Fibroblast of lung (primary cell): ENCODE measurements at places on chromosomes 5 and 9. TPM values are rescaled to one million over a fixed set of nuclear protein-coding genes. Genes with fewer than 3 reads are reported as not detected.
A peak's percentile ranks its signal among the peaks of the same experiment; 100 is the strongest.

Gene SEMA6A
- 0.17 and 0.26 TPM in 2 replicates for total RNA-seq

Gene KIF12
- not detected in 2 replicates for total RNA-seq

Gene TTLL11
- 3.9 and 4.8 TPM in 2 replicates for total RNA-seq

Gene NCS1
- 37.5 and 52.0 TPM in 2 replicates for total RNA-seq

DNA sequence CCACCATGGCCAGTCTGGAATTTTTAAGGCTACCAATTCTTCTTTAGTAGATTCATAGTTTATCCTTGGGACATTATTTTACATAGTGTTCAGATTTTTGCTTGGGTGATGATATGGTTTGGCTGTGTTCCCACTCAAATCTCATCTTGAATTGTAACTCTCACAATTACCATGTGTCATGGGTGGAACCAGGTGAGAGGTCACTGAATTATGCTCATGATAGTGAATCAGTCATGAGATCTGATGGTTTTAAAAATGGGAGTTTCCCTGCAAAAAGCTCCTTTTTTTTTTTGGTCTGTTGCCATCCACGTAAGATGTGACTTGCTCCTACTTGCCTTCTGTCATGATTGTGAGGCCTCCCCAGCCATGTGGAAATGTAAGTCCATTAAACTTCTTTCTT is 163.9 kb downstream of the GABRG2 start:
- no peaks in the 10 kb centered on the region for H3K27me3 ChIP-seq
- DNase-seq: no peak
- no peak overlapping the region for H3K27ac ChIP-seq

GRCh38 chr5:139592289-139592688 is 31.1 kb downstream of the UBE2D2 start:
- no peak for DNase-seq
- no peak overlapping the region for H3K27ac ChIP-seq
- no peaks in the 10 kb centered on the region for H3K27me3 ChIP-seq
- no peak overlapping the region for H3K4me3 ChIP-seq
- peaks cover 7% of the 10 kb centered on the region for H3K4me1 ChIP-seq

DNA sequence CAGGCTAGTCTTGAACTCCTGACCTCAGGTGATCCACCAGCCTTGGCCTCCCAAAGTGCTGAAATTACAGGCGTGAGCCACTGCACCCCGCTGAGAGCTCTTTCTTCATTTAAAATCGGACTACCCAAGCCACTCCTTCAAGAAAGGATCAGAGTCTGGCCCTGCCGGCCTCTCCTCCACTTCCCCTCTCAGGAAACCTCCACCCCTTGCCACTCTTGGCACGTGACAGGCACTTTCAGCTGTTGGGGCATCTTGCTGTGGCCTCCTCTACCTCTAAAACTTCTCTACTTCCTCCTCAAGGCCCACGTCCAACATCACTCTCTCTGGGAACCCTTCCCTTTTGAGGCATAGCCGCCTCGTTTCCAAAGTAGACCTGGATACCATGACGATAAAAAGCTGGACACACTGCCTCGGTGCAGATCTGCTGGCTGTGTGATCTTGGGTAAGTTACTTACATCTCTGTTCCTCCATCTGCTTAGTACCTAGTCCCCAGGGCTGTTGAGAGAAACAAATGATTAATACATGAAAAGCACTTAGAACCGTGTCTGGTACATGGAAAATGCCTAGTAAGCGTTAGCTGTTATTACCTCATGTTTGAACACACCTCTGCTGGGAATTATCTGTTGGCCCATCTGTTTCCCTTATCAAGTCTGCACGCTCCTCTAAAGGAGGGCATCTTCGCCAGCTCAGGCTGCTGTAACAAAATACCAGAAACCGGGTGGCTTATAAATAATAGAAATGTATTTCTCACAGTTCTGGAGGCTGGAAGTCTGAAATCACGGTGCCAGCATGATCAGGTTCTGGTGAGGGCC is 55.3 kb downstream of the SMIM23 start:
- H3K4me1 ChIP-seq: no peaks in the 10 kb centered on the region
- no peak overlapping the region for H3K27ac ChIP-seq
- H3K4me3 ChIP-seq: no peak overlapping the region
- no peak for DNase-seq

DNA sequence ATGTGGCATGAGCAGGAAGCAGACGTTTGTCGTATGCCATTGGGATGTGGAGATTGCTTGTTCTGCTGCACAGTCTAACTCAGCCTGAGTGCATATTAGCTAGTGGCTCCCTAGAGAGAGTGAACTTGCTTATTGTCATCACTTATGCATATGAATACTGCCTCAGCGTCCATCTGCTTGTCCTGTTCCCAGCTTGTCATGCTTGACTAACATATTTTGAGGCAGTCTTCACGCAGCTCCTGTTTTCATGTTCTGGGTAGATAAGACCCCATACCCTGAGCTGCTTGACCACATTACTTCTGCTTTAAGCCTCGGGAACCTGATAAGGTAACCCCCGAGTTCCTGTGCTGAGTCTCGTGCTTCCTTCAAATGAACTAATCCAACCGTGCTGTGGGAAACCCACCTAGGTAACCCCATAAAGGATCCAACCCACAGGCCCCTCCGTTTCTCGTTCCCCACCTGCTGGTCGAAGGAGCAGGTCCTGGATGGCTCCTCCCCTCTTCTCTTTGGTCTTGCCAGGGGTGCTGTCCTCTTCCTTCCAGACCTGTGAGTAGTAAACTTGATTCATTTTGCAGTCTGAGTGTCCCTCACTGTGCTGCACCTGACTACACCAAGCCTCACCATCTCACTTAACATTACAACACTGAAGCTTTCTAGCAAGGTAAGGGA is 25.0 kb downstream of the ANKRD33B start:
- H3K27ac ChIP-seq: no peak overlapping the region
- DNase-seq: no peak
- H3K27me3 ChIP-seq: no peaks in the 10 kb centered on the region
- H3K4me3 ChIP-seq: no peak overlapping the region
- no peaks in the 10 kb centered on the region for H3K4me1 ChIP-seq

GRCh38 chr9:90873422-90873821 is 71.8 kb downstream of the SYK start:
- no peaks in the 10 kb centered on the region for H3K27me3 ChIP-seq
- H3K4me3 ChIP-seq: no peak overlapping the region
- no peaks in the 10 kb centered on the region for H3K4me1 ChIP-seq
- no peak overlapping the region for H3K27ac ChIP-seq

DNA sequence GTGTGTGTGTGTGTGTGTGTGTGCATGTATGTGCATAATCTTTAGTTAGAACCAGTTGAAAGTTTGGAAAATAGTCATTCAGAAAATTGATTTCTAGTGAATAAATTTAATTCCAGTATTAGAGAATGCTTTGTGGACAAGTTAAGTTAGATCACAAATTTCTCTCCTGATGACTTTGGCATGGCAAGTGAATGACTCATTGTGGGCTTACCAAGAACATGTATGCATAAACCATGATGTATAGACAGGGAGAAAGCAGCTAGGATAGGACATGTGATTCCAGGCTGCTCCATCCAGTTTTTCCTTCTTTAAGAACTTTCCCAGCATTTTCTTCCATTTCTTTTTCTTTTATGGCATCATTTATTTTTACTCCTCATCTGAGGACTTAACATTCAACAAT is 85.7 kb upstream of the SGCD start:
- no peaks in the 10 kb centered on the region for H3K4me1 ChIP-seq
- no peak overlapping the region for H3K27ac ChIP-seq
- no peaks in the 10 kb centered on the region for H3K27me3 ChIP-seq
- DNase-seq: peak; percentile 5
- H3K36me3 ChIP-seq: no peaks in the 10 kb centered on the region

GRCh38 chr9:136693490-136694162 is 6.4 kb upstream of the AGPAT2 start:
- H3K4me3 ChIP-seq: no peak overlapping the region
- no peaks in the 10 kb centered on the region for H3K36me3 ChIP-seq
- no peaks in the 10 kb centered on the region for H3K27me3 ChIP-seq
- peak; percentile 46 for DNase-seq
- no peaks in the 10 kb centered on the region for H3K4me1 ChIP-seq

GRCh38 chr5:77170-77501 is 14.8 kb upstream of the PLEKHG4B start:
- H3K4me3 ChIP-seq: no peak overlapping the region
- H3K27me3 ChIP-seq: peaks cover 18% of the 10 kb centered on the region
- no peaks in the 10 kb centered on the region for H3K4me1 ChIP-seq

DNA sequence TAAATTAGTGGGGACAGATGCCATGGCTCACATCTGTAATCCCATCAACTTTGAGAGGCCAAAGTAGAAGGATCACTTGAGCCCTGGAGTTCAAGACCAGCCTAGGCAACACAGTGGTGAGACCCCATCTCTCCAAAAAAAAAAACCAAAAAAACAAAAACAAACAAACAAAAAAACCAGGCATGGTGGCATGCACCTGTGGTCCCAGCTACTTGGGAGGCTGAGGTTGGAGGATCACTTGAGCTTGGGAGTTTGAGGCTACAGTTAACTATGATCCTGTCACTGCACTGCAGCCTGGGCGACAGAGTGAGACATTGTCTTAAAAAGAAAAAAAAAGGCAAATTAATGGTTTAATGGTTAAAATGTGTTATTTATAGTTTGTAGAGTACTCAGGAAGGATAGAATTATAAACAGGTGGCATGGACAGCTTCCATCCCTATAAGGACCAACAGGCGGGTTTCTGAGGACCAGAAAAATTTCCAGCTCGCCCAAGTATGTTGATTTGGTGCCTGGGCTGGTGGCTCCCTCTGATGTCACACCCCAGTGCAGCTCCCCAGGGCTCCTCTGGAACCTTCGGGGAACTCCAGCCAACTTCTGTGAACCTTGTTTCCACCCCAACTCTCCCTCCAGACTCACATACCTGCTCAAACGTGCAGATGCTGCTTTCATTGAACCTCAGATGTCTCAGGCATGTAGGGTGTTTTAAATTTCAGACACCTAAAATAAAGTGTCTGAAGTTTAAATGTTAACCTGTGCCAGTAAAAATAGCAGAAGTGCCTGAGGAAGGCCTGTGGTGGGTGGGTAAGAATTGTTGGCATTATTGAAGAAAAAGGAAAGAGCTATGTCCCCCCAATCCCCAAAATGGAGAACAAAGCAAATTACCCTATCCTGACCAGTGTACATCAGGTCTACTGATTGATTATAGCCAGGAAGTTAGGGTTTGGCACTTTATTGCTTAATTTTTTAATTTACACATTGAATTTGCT is 69.0 kb downstream of the TRIO start:
- no peaks in the 10 kb centered on the region for H3K27me3 ChIP-seq
- H3K27ac ChIP-seq: no peak overlapping the region
- peaks cover 33% of the 10 kb centered on the region for H3K4me1 ChIP-seq
- DNase-seq: no peak

- H3K36me3 ChIP-seq: no peaks in the 10 kb centered on the region
- no peaks in the 10 kb centered on the region for H3K4me1 ChIP-seq
- no peaks in the 10 kb centered on the region for H3K27me3 ChIP-seq
- H3K4me3 ChIP-seq: no peak overlapping the region
- no peak for DNase-seq
These were observed 74.8 kb upstream of the PIK3R1 start for GRCh38 chr5:68140763-68141162.

DNA sequence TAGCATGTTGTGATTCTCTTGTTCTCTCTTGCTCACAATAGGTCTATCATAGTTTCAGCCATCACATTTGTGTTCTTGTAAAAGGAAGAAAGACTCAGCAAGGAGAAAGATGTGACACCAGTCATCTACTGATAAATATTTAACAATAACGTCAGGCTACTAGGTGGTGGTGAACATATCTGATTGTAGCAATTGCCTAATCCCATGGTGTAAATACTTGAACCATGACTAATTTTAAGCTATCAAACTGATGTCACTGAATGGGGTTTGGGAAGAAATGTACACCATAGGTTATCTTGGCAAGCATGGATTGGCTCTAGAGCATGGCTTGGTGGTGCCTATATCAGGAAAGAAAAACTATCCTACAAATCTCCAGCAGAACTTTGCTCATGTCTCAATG is 16.6 kb downstream of the DMRTA1 start:
- H3K27me3 ChIP-seq: no peaks in the 10 kb centered on the region
- H3K27ac ChIP-seq: no peak overlapping the region
- no peaks in the 10 kb centered on the region for H3K4me1 ChIP-seq
- no peak overlapping the region for H3K4me3 ChIP-seq
- peak; percentile 7 for DNase-seq
